ENCODE measurements at places on chromosomes 11 and 22.

GRCh38 chr11:87142594-87142993, 104.9 kb downstream of the TMEM135 start:
- DNase-seq: no peak

GRCh38 chr22:27073601-27074425, 416.4 kb downstream of the MIAT start:
- DNase-seq: no peak

DNA sequence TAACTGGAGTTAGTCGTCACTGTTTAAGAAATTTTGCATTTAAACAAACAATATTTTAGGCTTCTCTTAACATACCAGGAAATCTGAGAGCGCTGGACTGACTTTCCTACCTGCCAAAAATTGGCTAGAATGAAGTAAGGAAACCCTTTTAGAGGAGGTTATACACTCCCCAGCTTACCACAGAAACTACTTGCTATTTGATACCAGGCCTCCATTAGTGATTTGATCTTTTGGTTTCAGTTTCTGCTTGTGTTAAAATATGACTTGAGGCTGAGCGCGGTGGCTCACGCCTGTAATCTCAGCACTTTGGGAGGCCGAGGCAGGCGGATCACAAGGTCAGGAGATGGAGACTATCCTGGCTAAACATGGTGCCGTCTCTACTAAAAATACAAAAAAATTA, 419.9 kb downstream of the LRRC4C start:
- no peak for DNase-seq

DNA sequence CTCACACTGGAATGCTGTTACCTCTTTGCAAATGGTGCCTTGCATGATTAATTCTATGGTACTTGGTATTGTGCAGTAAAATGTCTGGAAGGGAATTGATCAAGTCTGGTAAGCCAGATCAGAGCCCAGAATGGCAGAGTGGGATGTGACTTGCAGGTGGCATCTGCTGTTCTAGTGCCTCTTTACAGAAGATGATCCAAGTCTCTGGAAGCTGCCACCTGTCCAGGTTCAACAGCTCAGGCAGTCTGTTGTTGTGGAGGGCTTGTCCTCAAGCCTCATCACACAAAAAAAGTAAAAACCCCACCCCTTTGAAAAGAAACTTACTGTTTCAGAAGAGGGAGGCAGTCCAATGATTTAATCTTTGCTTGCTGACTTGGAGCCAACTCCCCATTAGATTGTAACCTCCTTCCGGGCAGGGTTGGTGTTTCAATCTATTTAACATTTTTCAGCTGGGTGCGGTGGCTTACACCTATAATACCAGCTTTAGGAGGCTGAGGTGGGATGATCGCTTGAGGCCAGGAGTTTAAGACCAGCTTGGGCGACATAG, 17.1 kb downstream of the ZNRF3 start:
- DNase-seq: no peak

DNA sequence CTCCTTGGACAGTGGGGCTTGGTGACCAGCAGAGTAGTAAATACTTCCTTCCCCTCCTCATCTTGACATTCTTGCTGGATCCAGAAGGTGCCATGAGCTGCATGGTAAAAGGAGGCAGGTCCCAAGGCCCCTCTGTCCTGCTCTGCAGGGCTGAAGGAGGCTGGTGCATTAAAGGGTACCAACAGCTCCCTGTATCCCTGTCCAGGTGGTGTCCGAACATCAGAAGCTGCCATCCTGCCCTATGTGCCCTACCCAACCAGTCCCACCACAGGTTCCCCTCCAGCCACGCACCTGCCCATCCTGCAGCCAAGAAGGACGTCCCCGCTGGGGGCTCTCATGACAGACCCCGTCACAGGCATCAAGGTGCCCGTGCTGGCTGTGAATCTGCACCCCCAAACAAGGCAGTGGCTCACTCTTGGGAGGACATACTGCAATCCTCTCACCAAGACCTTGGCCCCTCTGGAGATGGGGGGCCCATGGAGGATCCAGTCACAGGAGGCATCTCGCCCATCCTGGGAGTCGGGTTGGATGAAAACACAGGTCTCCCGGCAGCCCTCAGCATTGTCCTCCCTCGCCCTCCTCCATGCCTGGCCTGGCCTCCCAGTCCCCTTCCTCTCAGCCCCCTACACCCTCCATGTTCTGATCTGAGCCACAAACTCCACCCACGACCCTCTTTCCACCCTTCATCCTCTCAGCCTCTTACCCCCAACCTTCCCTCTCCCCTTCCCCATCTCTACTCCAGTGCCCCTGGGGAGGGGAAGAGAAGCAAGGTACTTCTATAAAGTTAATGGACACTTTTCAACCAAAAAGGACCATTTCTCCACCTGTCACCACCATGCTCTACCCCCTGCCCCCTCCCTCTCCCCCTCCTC, 55.1 kb downstream of the BTG4 start:
- no peak for DNase-seq

All from activated T-helper 1 cell treated with anti-CD3 and anti-CD28 coated beads, Interleukin-2, amount 50 U/mL, for 16 hours (primary cell).